ENCODE measurements at places on chromosomes 2 and 18. TPM values are rescaled to one million over a fixed set of nuclear protein-coding genes. Genes with fewer than 3 reads are reported as not detected.
A peak's percentile ranks its signal among the peaks of the same experiment; 100 is the strongest.

SIX3 gene
- not detected for polyA plus RNA-seq

DNA sequence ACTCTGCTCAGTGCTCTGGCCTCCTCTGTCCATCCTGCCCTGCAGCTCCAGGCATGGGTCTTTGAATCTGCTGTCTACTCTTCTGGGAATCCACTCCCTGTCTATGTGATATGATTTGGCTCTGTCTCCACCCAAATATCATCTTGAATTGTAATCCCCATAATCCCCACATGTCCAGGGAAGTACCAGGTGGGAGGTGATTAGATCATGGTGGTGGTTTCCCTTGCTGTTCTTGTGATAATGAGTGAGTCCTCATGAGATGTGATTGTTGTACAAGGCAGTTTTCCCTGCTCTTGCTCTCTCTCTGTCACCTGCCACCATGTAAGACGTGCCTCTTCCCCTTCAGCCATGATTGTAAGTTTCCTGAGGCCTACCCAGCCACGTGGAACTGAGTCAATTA lies 881.8 kb upstream of the ID2 start:
- no peak for DNase-seq

DNA sequence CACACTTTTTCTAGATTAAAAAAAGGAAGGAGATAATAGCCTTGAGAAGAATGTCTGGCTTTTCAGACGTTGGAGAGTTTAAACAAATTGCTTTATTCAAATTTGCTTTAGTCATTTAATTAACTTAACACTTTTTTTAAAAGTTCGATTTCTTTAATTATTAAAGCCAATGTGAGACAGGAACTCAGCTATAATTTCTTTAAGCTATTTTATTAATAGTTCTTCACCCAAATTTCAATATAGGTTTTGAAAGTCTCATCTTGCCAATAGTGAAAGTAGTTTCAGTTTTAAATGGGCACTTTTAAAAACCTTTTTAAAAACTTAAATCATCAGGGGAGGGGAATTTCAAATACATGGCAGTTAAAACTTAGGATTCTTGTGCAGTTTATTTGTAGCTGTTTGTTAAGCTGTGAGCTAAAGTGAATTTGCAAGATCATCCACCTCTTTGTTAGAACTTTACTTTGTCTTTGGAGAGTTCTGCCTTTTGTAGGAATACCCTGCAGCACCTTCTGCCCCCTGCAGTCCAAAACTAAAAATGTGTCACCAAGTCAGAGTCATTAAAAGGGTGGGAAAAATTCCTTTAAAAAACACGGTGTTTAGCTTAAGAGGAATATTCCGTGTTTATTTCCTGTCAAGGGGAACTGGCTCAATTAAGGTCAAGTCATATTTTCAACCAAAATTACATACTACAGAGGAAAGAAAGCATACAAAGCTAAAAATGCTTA lies 4.6 kb downstream of the TGIF1 start:
- DNase-seq = no peak

DNA sequence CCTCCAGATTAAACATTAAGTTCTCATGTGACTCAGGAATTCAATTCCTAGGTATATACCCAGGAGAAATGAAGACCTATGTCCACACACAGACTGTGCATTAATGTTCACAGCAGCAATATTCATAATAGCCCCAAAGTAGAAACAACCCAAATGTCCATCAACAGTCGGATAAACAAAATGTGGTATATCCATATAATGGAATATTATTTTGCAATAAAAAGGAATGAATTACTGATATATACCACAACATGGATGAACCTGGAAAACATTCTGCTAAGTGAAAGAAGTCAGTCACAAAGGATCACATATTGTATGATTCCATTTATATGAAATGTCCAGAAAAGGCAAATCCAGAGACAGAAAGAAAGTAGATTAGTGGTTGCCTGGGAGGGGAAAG lies 20.5 kb downstream of the PELI1 start:
- no peak for DNase-seq

DNA sequence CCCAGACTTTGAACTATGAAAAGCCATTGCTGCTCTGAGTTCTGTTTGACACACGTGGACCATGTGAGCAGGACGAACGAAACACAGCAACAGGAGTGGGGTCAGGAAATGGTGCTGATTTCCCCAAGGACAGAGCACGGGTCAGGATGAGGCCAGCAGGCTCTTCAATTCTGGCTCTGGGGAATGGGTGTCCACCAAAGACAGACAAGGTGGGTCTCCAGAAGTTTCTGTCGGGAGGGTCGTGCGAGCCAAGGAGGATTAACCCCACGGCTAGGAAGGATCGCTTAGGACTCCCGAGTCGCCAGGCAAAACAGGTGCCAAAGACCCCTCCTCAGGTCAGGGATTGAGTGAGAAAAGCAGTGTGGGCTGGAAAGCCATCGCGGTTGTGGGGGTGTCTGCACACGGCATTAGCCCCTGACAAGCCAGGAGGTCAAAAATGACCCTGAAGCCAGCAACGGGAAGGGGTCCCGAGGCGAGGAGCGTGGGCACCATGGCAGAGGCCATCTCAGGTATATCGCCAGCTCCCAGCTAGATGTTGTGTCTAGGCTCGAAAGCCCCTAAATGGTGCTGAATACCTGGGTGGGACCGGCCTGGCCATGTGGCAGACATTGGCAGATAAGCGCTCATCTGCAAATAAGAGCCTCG lies 213.9 kb upstream of the SALL3 start:
- DNase-seq = no peak

DNA sequence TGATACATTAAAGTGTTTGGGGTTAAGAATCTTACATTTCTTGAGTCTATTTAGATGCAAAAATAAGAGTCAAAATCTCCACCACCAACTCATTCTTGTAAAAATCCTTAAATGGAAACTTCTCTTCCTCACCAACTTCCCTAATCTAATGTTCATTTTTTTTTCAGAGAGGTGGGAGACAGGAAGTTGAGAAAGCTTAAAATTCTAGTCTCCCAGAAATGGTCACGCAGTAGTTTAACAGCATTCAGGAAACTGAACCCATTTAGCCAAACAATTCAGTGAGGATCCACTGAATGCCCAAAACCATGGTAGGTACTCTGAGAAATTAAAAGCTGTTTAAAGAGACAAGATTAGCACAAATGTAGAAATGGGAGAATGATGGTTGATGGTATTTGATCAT lies 69.0 kb downstream of the TXNL1 start:
- no peak for DNase-seq

- peak; percentile 56 for DNase-seq
These were observed 58.3 kb downstream of the FBXO36 start for GRCh38 chr2:229980431-229981184.

DNA sequence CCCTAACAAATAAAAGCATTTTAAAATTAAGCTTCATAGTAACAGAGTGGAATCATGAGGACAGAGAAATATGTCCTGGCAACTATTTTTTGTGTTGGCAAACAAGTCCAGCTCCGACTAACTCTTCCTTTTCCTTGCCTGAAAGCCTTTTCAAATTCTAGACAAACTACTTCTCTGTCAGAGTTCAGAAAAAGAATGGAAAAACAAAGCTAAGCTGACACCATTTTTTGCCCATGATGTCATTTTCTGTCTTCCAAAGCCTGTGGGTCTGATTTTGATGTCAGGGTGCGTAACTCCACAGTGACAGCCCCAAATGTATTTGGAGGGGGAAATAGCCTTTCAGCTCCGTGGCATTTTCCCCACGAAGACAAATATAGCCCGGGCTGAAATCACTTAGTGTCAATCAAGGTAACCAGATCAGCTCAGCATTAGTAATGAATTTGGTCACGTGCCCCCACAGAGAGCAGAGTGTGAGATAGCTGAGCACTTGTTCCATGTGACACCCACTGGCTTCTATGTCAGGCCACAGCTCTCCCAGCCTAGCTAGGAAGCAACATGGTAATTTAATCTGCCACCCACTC lies 233.0 kb upstream of the SIX2 start:
- DNase-seq = peak; percentile 68

GRCh38 chr2:85753035-85753524 lies 711 bp upstream of the ATOH8 start:
- DNase-seq = no peak

DNA sequence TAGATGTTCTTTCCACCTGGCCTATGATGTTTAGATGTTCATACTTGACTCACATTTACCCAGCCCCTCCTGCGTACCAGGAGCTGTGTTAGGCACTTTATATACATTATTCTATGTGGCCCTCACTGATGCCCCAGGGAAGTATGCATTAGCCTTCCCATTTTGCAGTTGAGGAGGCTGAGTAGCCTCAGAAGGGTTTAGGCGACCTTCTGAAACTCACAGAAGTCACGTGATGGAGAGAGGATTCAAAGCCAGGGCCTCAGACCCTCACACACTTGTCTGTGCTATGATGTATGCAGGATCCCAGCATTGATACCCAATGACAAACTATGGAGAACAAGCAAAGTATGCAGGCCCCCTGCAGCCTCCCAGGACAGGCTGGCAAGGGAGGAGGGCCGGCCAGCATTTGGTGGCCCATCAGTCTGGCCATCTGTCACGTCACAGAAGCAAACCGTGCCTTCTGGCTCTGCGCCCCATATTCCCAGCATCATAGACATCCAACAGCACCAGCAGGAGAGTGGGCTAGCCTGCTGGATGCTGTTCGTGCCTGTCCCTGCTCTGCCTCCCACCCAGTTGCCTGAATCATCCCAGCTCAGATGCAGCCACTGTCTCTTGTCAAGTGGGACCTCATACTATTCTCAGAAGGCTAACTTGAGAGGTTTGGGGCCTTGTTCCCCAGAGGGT lies 33.6 kb downstream of the EHD3 start:
- DNase-seq = no peak
